ENCODE measurements at places on chromosomes 2 and 18.

GRCh38 chr2:9417725-9418124 lies 5.6 kb downstream of the ITGB1BP1 start:
- no peak for DNase-seq
- H3K27me3 ChIP-seq, result no peaks in the 10 kb centered on the region

GRCh38 chr2:23624378-23624777 lies 239.4 kb downstream of the KLHL29 start:
- H3K27me3 ChIP-seq, result no peaks in the 10 kb centered on the region
- H3K27ac ChIP-seq, result no peak overlapping the region
- H3K4me1 ChIP-seq, result peaks cover 15% of the 10 kb centered on the region
- H3K4me3 ChIP-seq, result no peak overlapping the region
- H3K36me3 ChIP-seq, result no peaks in the 10 kb centered on the region

DNA sequence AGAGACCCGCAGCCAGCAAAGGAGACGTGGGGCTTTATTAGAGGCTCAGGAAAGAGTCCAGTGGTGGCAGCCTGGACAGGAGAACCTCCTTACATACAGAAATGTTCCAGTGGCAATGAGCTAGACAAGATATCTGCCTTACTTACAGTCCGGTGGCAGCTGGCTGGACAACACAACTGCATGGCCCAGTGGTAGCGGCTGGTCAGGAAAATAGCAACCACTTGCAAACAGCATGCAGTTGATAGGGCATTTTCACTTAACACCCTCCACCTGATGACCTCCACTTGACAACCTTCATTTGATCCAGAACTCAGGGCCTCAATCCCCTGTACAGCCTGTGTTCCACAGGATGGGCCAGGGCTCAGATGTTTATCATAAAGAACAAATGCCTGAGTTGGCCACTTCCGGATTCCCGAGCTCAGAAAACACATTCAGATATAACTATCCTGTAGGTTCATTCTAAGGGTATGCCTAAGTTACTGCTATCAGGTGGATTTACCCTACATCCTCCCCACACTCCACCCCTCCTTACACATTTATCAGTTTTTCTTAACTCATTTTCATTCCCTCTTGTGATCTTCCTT lies 63.3 kb upstream of the ITPRID2 start:
- no peaks in the 10 kb centered on the region for H3K4me1 ChIP-seq
- DNase-seq, result no peak
- no peaks in the 10 kb centered on the region for H3K27me3 ChIP-seq
- H3K4me3 ChIP-seq, result no peak overlapping the region

DNA sequence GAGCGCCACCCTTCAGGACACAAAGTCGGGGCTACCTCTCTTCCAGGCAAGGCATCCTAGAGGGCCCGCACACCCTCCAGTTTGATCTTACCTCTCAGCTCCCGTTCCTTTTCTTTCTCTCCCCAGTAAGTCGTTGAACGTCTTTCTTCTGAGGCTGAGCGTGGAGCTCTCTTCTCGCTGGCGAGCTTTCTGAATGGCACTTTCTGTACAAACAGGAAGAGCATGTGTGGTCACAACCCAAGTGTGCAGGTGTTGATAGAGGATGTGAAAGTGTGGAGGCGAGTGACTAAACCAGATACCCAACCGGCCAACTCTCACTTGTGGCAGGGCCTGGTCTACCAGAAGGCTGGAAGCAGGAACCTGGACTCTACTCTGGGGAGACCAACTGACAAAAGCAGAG lies at the start of gene AFF3:
Gene AFF3 (minus strand): TSS at position 198 of the 400 bp plus-strand sequence. CDS start 38,136 bp downstream, outside the sequence.
- no peak within 1 kb of the TSS for H3K4me3 ChIP-seq
- no peaks in the 10 kb centered on the region for H3K4me1 ChIP-seq
- H3K27me3 ChIP-seq, result no peaks in the 10 kb centered on the region
- no peak for DNase-seq

DNA sequence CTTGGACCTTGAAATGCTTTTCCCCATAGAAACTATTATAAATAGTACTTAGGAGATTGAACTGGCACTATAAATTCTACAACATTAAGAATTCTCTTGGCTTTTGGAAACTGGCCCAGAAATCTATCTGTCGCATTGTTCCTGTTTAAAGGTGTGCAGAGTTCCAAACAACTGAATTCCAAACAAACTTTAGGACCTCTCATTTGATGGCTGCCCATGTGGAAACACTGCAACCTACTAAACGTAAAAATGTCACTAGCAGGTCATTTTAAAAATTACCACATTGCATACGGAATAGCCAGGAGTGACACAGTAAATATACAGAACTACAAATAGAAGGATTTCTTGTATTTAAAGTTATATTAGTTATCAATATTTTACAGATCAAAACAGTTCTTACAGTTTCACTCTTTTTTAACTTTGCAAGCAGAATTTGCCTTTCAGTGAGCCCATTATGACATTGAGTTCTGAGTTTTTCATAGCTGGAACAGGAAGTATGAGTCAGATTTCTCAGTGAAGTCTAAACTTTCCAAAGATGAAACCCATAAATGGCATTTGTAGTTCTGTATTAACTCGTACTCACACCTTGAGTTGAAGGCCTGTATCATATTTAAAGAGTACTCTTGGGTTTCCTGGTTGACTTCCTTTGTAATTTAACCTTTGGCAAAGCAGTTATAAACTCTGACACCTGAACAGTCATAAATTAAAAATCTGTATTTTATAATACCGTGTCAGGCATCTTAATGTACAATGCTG lies 142.3 kb upstream of the BOD1L2 start:
- no peak for DNase-seq
- no peaks in the 10 kb centered on the region for H3K27me3 ChIP-seq
- H3K36me3 ChIP-seq, result no peaks in the 10 kb centered on the region

GRCh38 chr2:51812138-51812866 lies 780.4 kb upstream of the NRXN1 start:
- H3K4me1 ChIP-seq, result no peaks in the 10 kb centered on the region
- DNase-seq, result no peak
- H3K27ac ChIP-seq, result no peak overlapping the region

DNA sequence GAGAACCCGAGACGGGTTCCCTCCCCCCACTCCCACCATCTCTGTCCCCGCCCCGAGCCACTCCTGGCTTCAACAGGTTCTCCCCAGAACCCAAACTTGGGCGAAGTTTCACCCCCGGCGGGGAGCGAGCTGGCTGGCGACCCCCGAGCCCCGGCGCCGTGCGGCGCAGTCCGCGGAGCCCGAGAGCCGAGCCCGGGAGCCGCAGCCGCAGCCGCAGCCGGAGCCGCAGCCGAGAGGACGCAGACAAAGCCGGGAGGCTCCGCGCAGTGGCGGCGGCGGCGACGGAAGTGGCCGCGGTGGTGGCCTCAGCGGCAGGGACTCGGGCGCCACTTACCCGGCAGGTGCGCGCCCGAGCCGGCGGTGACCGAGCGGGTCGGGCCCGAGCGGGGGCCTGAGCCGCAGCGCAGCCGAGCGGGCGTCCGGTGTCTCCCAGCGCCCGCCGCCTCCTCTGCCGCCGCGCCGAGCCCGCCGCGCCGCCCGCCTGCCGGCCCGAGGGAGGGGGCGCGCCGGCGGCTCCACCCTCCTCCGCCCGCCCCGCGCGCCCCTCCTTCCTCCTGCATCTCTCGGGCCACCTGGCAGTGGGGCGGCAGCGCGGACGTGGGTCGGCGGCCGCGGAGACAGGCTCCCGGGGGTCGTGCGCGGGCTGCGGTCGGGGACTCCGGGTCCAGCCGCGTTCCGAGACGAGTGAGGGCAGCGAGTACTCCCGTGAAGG lies at the start of gene ECEL1:
Gene ECEL1 (minus strand): TSS at position 450 of the 712 bp plus-strand sequence. CDS start 1,181 bp downstream, outside the sequence.
- H3K36me3 ChIP-seq, result no peaks in the 10 kb centered on the region
- no peak within 1 kb of the TSS for H3K27ac ChIP-seq

GRCh38 chr2:223465793-223466192 lies 136.4 kb downstream of the SCG2 start:
- H3K4me3 ChIP-seq, result no peak overlapping the region
- no peaks in the 10 kb centered on the region for H3K36me3 ChIP-seq
- no peak overlapping the region for H3K27ac ChIP-seq
- peaks cover 32% of the 10 kb centered on the region for H3K4me1 ChIP-seq

- no peak for DNase-seq
- no peaks in the 10 kb centered on the region for H3K4me1 ChIP-seq
- no peak overlapping the region for H3K27ac ChIP-seq
- no peaks in the 10 kb centered on the region for H3K27me3 ChIP-seq
- H3K4me3 ChIP-seq, result no peak overlapping the region
- H3K36me3 ChIP-seq, result no peaks in the 10 kb centered on the region
Observed at GRCh38 chr2:210360412-210360811, 45.4 kb upstream of the MYL1 start.

DNA sequence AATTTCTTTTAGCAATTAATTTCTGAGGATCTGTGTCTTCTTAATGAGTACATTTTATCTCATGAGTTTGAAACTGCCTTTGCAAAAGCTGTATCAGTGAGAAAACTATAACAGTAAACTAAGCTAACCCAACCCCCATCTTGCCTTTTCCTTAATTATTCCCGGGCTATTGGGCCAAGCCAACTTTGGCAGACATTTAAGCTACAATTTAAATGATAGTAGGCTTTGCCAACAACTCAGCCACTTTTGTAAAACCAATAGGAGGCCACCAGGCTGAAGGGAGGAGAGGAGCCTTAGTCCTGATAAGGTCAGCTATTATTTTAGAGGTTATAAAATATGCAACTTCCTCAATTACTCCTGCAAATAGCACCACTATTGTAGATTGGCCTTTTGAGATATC lies 218.0 kb upstream of the KCNJ3 start:
- no peak for DNase-seq
- no peaks in the 10 kb centered on the region for H3K36me3 ChIP-seq
- H3K4me1 ChIP-seq, result no peaks in the 10 kb centered on the region
- H3K27me3 ChIP-seq, result no peaks in the 10 kb centered on the region
- H3K27ac ChIP-seq, result no peak overlapping the region

- H3K4me3 ChIP-seq, result no peak overlapping the region
- H3K27me3 ChIP-seq, result no peaks in the 10 kb centered on the region
- no peaks in the 10 kb centered on the region for H3K36me3 ChIP-seq
- no peak overlapping the region for H3K27ac ChIP-seq
Observed at GRCh38 chr2:47870641-47871540, 35.4 kb downstream of the FBXO11 start.

- peak overlapping the region; percentile 24 for H3K27ac ChIP-seq
- peaks cover 19% of the 10 kb centered on the region for H3K4me1 ChIP-seq
- no peak overlapping the region for H3K4me3 ChIP-seq
- no peaks in the 10 kb centered on the region for H3K27me3 ChIP-seq
- DNase-seq, result no peak
Observed at GRCh38 chr2:45964223-45964841, 312.9 kb downstream of the PRKCE start.

GRCh38 chr2:130371723-130372054 lies 15.8 kb downstream of the PTPN18 start:
- peaks cover 25% of the 10 kb centered on the region for H3K4me1 ChIP-seq
- H3K36me3 ChIP-seq, result peaks cover 6% of the 10 kb centered on the region
- no peaks in the 10 kb centered on the region for H3K27me3 ChIP-seq
- DNase-seq, result no peak

DNA sequence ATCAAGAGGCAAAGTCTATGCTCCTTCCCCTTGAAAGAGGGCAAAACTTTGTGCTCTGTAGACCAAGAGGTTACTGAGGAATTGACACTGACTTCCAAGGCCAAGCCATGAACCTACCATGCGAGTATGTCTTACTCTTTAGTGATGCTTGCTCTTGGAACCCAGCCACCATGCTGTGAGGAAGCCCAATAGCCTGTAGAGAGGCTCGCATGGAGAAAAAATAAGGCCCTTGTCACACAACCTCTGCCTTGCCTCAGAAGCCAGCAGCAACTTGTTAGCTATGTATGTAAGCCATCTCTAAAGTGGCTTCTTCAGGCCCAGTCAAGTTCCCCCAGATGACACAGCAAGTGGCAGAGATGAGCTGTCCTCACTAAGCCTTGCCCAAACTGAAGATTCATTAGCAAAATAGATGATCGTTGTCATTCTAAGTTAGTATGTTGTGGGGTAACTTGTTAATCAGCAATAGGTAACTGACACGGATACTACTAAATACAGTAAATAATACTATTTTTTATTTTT lies 66.1 kb upstream of the RGPD5 start:
- H3K4me3 ChIP-seq, result no peak overlapping the region
- H3K36me3 ChIP-seq, result no peaks in the 10 kb centered on the region
- DNase-seq, result no peak
- H3K27me3 ChIP-seq, result no peaks in the 10 kb centered on the region

GRCh38 chr2:67318031-67318430 lies 79.1 kb upstream of the ETAA1 start:
- no peak for DNase-seq
- no peak overlapping the region for H3K4me3 ChIP-seq
- H3K27me3 ChIP-seq, result no peaks in the 10 kb centered on the region
- H3K36me3 ChIP-seq, result no peaks in the 10 kb centered on the region

DNA sequence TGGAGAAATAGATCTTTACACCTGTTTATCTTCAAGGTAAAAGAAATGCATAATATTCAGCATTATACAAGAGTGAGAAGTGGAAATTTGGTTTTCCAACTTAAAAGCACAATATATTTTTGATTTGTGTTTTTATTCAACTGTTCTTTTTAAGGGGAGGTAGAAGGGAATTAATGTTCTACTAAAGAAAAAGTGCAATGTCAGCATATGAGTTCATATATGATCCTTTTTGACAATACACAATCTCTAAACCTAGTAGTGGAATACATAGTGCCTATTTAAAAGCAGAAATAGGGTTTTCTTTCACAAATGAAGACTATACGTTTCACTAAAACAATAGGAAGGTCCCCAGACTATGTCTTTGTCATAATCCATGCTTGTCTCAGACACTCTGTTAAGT lies 63.2 kb upstream of the ATP5MC3 start:
- H3K27me3 ChIP-seq, result no peaks in the 10 kb centered on the region
- H3K4me1 ChIP-seq, result no peaks in the 10 kb centered on the region
- DNase-seq, result no peak
- no peak overlapping the region for H3K4me3 ChIP-seq
- H3K27ac ChIP-seq, result no peak overlapping the region

DNA sequence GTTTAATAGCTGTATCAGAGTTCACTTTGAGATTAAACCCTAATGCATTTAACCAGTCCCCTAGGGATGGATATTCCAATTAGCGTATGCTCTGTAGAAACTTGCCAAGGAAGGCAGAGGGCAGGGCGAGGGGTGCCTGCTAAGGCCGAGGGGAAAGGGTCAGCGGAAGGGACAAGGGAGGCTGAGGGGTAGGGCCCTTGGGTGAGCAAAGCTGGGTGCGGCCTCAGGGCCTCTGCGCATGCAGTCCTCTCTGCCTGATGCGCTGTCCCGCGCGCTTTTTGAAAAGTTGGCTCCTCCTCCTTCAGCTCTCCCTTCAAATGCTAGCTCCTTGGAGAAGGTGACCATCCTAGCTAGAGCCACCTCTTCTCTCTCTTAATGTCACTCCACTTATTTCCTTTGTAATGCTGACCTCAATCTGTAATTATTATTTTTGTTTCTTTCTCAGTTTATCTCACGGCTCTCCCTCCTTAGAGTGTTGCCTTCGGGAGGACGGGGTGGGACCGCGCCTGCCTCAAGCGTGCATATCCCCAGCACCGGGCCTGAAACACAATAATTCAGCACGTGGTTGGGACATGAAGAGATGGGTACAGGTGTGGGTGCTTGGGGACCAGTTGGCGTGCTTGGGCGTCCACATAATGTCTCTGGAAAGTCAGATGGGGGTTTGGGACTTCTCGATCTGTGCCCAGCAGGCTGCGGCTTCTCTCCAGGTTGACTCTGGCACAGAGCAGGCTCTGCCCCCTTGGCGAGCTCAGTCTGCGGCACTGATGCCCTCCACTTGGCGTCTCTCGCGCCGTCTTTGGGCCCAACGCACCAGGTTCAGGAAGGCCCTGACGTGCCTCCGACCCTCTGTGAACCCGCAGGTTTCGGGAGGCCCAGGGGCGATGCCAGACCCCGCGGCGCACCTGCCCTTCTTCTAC lies 10.0 kb downstream of the ZAP70 start:
- DNase-seq, result no peak
- H3K27ac ChIP-seq, result no peak overlapping the region
- H3K4me1 ChIP-seq, result peaks cover 8% of the 10 kb centered on the region
- H3K36me3 ChIP-seq, result no peaks in the 10 kb centered on the region
- H3K27me3 ChIP-seq, result no peaks in the 10 kb centered on the region
- H3K4me3 ChIP-seq, result no peak overlapping the region
